Chondrocyte (in vitro differentiated cells): ENCODE measurements at places on chromosomes 3 and 15. TPM values are rescaled to one million over a fixed set of nuclear protein-coding genes. Genes with fewer than 3 reads are reported as not detected.

Gene ZNF774
- 3.2 to 4.8 TPM (median 3.3 TPM) in 3 replicates for total RNA-seq

Gene ZNF860
- 1.5 to 2.4 TPM (median 2.0 TPM) in 3 replicates for total RNA-seq

Gene TIMP4
- total RNA-seq: 31.3 to 41.6 TPM (median 31.9 TPM) in 3 replicates

Gene CPNE9
- not detected in 3 replicates for total RNA-seq

Gene CEP152
- total RNA-seq: 3.6 to 12.6 TPM (median 4.4 TPM) in 3 replicates

Gene TRH
- total RNA-seq: not detected in 3 replicates

Gene FBXO22
- 33.6 to 40.1 TPM (median 35.1 TPM) in 3 replicates for total RNA-seq

Gene PPP4R2
- total RNA-seq: 63.5 to 78.4 TPM (median 70.0 TPM) in 3 replicates

Gene LPP
- 174 to 295 TPM (median 288 TPM) in 3 replicates for total RNA-seq

Gene PLCB2
- total RNA-seq: 1.4 to 3.4 TPM (median 2.8 TPM) in 3 replicates

Gene LRTM1
- not detected in 3 replicates for total RNA-seq

Gene TMC3
- not detected in 3 replicates for total RNA-seq

Gene PLSCR1
- total RNA-seq: 21.5 to 34.6 TPM (median 23.9 TPM) in 3 replicates

Gene AMIGO3
- total RNA-seq: 0.27 to 0.35 TPM in 2 of 3 replicates, not detected in the other

Gene RFC4
- 12.4 to 24.2 TPM (median 15.8 TPM) in 3 replicates for total RNA-seq

Gene XCR1
- not detected in 3 replicates for total RNA-seq

Gene RTP4
- not detected in 3 replicates for total RNA-seq

Gene DPPA2
- total RNA-seq: not detected in 3 replicates

Gene MOBP
- total RNA-seq: not detected in 3 replicates

Gene THRB
- total RNA-seq: 3.1 to 3.8 TPM (median 3.5 TPM) in 3 replicates

Gene C3orf22
- not detected in 3 replicates for total RNA-seq

Gene KLHL6
- not detected in 3 replicates for total RNA-seq

Gene RASGRP1
- 0.52 to 1.1 TPM in 2 of 3 replicates, not detected in the other for total RNA-seq

Gene ARNT2
- total RNA-seq: 20.2 to 30.7 TPM (median 22.3 TPM) in 3 replicates

Gene ALG1L2
- total RNA-seq: 0.82 to 1.3 TPM in 2 of 3 replicates, not detected in the other

Gene NOX5
- total RNA-seq: not detected in 3 replicates

Gene CHRNA3
- total RNA-seq: 0.29 TPM in 1 of 3 replicates, not detected in the others

Gene CFAP20DC
- 1.9 to 3.6 TPM (median 3.1 TPM) in 3 replicates for total RNA-seq

Gene SV2B
- not detected in 3 replicates for total RNA-seq

Gene GOLGA8Q
- total RNA-seq: 1.0 to 3.2 TPM in 2 of 3 replicates, not detected in the other

Gene TP63
- total RNA-seq: 0.46 TPM in 1 of 3 replicates, not detected in the others

Gene TUSC7
- total RNA-seq: not detected in 3 replicates

Gene THSD4
- 3.4 to 3.5 TPM (median 3.4 TPM) in 3 replicates for total RNA-seq

Gene INO80
- 16.3 to 19.8 TPM (median 16.6 TPM) in 3 replicates for total RNA-seq

Gene GOLGA6B
- total RNA-seq: 0.10 TPM in 1 of 3 replicates, not detected in the others

Gene KLHL40
- total RNA-seq: not detected in 3 replicates

Gene TMEM207
- total RNA-seq: not detected in 3 replicates

Gene USP50
- total RNA-seq: 0.35 to 0.85 TPM (median 0.56 TPM) in 3 replicates

Gene ROPN1
- total RNA-seq: not detected in 3 replicates
